ENCODE measurements at places on chromosomes 2 and 18. TPM values are rescaled to one million over a fixed set of nuclear protein-coding genes. Genes with fewer than 3 reads are reported as not detected.

Gene RNASEH1
- total RNA-seq, result 40.4 TPM

Gene FAM237A
- total RNA-seq, result not detected

Gene TMEFF2
- 0.26 TPM for total RNA-seq

GRCh38 chr18:31233621-31234275, 71.1 kb upstream of the DSC1 start:
- DNase-seq, result no peak

GRCh38 chr18:57294547-57294946, 57.8 kb upstream of the ST8SIA3 start:
- peak; percentile 16 for DNase-seq

- DNase-seq, result no peak
These were observed 103.6 kb upstream of the WDR75 start for GRCh38 chr2:189337656-189338055.

DNA sequence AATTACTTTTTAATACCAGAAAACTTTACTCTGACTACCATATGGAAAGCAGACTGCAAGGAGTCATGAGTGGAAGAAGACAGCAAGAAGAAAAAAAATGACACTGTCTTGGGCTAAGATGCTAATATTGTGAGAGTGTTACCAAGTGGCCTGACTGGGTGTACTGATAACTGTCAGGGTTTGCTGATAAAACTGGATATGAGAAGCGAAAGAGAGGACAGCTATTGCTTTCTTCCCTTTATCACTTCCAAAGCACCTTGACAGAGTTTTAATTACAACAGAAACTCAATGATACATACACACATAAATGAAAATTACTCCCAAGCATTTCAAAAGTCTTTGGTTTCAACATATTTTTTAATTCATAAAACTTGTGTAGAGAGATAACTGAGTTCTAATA, 368.5 kb downstream of the ZEB2 start:
- DNase-seq, result no peak

GRCh38 chr18:28725876-28726275, 548.9 kb upstream of the CDH2 start:
- DNase-seq, result no peak

Gene ECEL1
- 17.2 TPM for total RNA-seq

DNA sequence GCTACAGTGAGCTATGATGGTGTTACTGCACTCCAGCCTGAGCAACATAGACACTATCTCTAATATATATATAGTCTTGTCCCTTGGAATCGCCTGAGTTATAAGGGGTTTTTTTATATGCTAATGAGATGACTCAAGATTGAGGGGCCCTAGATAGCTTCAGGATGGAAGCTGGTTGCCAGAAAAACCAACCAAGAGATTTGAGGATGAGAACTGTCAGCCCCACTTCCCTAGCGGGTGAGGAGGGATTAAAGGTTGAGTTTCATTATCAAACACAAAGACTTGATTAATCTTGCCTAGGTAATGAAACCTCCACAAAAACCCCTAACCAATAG, 12.6 kb upstream of the GALM start:
- DNase-seq, result no peak

Gene ASNSD1
- 51.9 TPM for total RNA-seq

Gene SNTG2
- 2.1 TPM for total RNA-seq

- no peak for DNase-seq
These were observed 139.2 kb downstream of the CCDC102B start for GRCh38 chr18:68937029-68937599.

DNA sequence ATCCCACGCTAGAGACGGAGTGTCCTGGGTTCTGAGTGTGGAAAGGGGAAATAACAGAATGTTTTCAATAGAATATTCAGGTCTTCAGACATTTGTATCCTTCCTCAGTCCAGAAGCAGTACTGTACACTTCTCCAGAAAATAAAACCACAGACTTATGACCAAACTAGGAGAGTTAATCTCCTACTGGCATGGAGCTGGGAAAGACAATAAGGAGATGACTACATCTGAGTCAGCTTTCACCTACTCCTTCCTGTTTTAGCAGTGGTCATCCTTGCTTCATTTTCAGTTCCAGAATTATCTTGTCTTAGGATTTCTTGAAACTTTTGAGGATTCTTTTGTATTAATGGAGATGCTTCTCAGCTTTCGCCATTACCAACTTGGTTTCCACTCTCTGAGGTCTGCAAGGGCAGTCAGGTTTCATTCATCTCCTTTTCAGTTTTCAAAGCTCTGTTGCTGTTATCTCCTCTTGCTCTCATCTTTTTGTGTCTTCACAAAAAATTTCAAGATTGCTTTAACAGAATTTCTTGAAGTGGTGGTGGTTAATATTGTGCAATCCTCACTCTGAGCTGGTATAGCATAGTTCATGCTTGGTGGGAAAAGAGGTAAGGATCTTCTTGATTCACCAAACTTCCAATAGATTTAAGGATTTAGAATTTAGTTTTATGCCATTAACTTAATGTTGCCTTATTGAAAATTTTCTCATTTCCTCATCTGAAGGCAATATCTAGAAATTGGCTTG, 23.7 kb upstream of the NR4A2 start:
- no peak for DNase-seq

GRCh38 chr2:126668254-126668653, 12.3 kb downstream of the GYPC start:
- DNase-seq, result peak; percentile 22

- no peak for DNase-seq
These were observed 600.4 kb upstream of the KLHL29 start for GRCh38 chr2:22784566-22784965.

DNA sequence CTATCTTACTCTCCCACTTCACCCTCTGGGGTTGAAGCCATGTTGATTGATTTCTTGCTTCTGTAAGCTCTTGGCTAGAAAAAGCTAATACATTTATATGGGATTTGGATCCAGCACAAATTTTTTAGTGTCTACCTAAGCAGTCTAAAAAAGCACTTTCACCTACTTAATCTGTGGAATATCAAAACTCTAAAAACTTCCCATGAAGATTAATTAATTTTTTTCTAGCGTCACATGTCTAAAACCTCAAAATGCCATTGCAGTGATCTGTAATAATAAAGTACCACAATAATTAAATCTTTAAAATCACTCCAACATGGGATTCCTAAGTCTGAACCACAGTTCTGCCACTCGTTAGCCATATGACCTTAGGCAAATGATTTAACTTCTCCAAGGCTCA, 180.1 kb downstream of the EN1 start:
- DNase-seq, result no peak

Gene BOLL
- not detected for total RNA-seq

Gene TAF1B
- 33.2 TPM for total RNA-seq

GRCh38 chr2:64325477-64325851, 128.5 kb upstream of the LGALSL start:
- DNase-seq, result no peak

Gene CDK15
- total RNA-seq, result not detected

Gene OSBPL6
- 9.2 TPM for total RNA-seq

GRCh38 chr2:69087912-69088240, 74.9 kb downstream of the ANTXR1 start:
- no peak for DNase-seq

Gene SERPINB5
- 0.07 TPM for total RNA-seq

DNA sequence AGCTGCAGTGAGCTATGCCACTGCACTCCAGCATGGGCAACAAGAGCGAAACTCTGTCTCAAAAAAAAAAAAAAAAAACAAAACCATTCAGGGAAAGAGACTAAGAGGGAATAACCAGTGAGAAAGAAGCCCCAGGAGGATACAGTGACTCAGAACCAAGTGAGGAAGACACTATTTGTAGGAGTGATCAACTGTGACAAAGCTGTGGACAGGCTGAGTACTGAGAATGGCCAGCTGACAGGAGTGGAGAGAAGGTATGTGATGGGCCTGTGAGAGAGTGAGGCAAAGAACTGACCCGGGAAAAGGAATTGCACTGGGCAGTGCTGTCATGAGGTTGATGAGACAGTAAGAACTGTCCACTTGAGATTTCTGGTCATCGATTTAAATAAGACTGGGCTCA, 6.7 kb upstream of the LCT start:
- no peak for DNase-seq

- no peak for DNase-seq
These were observed 87.1 kb upstream of the SLC66A3 start for GRCh38 chr2:11068079-11068741.

DNA sequence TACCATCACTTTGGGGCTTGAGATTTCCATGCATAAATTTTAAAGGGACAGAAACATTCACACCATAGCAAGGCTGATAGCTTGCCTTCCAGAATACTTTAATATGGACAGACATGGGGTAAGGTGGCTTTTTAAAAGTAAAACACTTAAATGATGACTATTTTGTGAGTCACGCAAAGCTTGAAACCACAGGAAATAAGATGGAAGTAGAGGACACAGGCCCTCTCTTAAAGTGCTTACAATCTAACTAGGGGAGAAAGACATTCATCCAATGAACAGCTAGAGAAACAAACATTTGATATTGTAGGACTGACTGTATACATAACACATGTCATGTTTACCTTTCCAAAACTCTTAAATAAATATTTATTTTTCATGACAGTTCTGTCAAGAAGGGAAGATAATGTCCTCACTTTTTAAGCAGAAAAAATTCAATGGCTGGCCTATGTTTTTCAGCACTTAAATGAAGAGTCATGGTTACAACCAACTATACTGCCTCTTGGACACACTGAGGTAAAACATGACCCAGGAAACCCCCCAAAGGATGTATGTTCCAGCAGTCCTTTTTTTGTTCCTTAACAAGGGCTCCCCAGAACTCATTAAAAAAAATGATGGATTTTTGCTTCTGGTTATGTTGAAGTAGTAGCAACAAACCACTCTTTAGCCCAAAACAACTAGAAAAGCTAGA, 120.0 kb upstream of the RBMS1 start:
- no peak for DNase-seq

GRCh38 chr2:113083296-113083695, 15.5 kb downstream of the IL1F10 start:
- DNase-seq, result no peak

Gene PRPF40A
- 261 TPM for total RNA-seq

Gene ST3GAL5
- total RNA-seq, result 2.1 TPM

- DNase-seq, result no peak
These were observed 77.2 kb upstream of the CD226 start for GRCh38 chr18:70024829-70025228.

Gene LIMS4
- 0.07 TPM for total RNA-seq

DNA sequence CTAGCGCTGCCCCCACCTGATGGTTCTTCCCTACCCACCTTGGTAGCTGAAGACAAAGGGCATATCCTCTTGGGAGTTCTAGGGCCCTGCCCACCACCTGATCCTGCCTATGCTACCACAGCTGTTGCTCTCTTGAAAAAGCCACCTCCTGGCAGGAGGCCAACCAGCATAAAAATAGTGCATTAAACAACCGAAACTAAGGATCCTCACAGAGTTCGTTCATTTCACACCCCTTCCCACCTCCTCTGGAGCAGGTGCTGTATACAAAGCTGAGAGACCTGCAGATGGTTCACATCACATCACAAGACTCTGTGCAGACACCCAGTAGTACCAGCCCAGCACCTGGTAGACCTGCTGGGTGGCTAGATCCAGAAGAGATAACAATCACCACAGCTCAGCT, 1348.0 kb upstream of the TMEFF2 start:
- DNase-seq, result no peak

- peak; percentile 22 for DNase-seq
These were observed at the start of gene KLHL14 for GRCh38 chr18:32772581-32773381. TSS of gene KLHL14 (minus strand) at chr18:32773023. CDS start at chr18:32770591, 2,432 bp downstream.

Gene TMEM237
- total RNA-seq, result 29.0 TPM

DNA sequence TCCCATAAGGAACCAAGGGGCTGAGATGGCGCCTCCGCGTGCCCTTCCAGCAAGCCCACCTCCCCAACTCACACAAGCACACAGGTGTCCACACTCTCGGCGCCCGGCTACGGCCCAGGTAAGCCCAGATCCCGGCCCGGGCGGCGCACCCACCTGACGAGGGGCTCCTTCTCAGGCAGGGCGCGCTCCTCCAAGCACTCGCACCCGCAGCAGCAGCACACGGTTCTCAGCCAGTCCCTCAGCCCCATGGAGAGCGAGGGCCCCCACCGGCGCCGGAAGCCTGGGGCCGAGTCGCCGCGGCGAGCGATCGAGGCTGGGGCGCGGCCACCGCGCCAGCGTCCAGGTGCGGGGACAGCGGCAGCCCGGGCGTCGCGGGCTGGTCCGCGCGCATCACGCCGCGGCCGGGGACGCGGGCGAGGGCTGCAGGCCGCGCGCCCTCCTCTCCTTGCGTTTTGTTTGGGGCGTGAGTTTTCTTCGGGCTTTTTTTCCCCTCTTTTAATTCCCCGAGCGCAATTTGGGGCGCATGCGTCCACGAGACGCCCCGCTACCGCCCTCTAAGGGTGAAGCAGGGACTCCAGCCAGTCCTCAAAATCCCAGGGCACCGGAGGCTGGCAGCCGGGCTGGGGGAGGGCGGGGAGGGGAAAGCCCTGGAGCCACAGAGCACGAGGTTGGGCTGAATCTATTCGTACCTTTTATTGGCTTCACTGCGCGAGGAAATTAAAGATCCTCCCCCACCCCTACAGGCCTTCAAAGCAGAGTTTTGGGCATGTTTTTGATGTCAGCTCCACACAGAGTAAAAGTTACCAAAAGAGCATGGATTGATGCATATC, at the start of gene MREG:
MREG (minus strand) TSS at position 472 of the 830 bp plus-strand sequence; CDS start at position 248, 224 bp downstream.
- DNase-seq, result peak; percentile 98

- peak; percentile 82 for DNase-seq
These were observed 28.4 kb upstream of the PTMA start for GRCh38 chr2:231679908-231680284.

All from H7 (cell line).